ENCODE measurements at places on chromosomes 13 and 19.

DNA sequence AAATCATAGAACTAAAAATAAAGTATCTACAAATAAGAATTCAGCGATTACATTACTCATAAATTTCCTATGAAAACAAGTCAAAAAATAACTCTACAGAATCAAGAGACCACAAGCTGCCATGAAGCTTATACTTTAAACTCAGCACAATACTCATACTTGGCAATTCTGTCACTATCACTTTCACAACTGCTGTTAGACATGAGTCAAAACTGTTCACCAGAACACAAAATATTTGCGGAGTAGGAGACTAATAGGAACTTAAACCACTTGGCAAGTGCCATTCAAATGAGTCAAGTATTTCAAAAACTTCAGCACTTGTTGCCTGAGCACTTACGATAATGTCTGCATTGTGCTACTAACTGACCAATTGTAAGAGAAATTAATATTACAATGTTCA is 387.8 kb upstream of the GPC6 start:
- DNase-seq = no peak

DNA sequence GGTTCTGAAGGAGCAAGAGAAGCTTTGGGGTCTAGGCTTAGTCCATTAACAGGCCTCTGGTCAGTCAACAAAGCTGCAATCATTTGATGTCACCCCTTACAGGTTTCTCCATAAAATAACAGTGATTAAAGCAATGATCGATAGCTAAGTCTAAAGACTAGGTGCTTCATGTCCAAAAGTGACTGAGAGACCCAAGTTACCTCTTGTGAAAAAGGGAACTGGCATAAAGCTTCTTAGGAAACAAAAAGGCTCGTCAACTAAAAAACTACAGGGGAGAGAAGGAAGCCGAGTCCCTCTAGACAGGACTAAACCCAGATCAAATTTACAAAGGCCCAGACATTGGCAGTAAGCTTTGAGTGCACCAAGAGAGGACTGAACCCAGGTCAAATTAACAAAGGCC is 2.2 kb downstream of the DCUN1D2 start:
- DNase-seq = no peak

DNA sequence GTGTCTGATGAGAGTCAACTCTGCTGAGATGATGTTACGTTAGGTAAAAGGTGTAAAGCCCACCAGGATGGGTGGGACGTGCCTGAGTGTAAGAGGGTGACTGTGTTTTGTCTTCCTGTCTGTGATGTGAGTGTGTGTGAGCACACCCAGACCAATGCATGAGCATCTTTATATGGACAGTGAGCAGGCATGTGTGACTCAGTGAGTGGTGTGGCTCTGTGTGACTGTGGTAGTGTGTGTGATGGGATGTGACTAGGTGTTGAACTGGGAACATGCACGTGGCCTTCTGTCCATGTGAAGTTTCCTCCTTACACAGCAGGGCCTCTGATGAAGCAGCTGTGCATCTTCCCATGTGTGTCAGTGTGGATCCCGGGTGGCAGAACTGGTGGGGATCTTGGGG is 17.8 kb upstream of the LGALS16 start:
- DNase-seq = no peak

GRCh38 chr19:19758164-19758563 is 25.3 kb upstream of the ZNF14 start:
- no peak for DNase-seq

Data from stimulated activated CD4-positive, alpha-beta T cell treated with anti-CD3 and anti-CD28 coated beads, Interleukin-15, amount 100 ng/mL, for 1 hour (primary cell).